ENCODE measurements at places on chromosomes 12 and 14.

DNA sequence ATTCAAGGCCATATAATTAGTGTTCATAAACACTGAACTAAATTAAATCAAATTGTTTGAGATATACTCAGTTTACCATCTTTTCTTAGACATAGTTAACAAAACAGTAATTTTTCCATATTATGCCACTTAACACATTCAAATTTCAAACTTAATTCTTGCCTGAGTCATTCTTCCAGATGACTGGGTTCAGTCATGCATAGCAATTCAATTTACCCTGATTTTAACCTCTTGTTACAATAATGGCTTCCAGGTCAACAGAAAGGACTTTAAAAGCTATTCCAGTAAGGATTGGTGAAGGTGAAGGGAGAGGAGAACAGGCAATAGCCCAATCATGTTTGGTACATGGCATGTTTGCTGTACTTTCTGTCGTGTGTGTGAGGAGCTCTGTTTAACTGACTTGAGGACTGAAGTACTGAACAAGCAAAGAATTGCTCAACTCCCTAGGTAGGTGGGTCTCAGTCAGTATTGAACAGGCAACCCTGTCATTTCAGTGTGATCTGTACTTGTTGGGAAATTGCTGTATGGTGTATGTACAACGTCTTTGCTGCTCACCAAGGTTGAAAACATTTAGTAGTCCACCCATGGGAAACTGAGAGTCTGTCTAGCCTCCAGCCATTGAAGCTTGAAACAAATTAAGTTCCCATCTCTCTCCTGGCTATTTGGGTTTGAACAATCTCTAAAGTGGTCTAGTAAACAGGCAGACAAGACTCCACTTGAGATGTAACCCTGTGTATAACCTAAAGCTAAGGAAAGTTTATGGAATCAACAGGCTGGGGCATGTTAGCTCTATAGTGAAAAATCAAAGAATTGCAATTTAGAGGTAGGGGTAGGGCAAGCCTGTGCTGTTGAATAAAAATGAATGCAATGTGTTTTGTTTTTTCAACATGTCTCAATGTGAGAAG, 327.2 kb downstream of the BTG1 start:
- no peak for DNase-seq

DNA sequence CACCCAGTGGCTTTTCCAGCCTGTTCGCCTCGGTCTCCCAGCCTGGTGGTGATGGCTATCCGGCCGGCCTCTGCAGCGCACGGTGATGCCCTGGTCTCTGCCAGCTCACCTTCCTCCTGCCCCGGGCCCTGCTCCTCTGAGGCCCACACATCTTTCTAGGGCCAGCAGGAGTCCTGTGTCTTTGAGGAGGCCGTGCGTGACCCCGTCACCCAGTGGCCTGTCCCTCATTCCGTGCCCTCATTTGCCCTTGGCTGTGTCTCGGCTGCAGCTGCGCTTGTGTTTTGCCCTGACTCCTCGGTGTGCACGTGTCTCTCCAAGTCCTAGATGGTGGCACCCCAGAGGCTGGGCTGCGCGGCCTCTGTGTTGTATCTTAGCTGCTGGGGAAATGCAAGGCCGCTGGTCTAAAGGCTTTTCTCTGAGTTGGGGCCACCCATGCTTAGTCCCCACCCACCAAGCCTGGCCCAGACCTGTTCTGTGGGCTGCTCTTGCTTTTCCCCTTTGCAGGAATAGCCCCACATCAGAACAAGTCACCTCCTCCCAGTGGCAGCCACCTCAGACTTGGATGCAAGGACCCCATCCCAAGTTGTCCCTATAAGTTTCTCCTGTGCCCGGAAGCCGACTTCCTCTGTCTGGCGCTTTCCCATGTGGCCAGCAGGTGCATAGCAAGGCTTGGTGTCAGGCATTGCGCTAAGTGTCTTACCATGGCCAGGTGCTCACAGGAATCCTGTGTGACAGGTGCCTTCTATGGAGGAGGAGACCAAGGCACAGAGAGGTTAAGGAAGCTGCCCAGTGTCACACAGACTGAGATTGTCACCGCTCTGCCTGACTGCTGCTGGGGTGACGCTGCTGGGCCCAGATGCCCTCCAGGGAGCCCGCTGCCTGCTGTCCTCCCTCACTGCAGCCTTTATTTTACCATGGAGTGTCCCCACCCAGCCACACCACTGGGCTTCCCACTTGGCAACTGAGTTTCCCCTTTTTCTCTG, 64.5 kb downstream of the TSPAN9 start:
- no peak for DNase-seq

DNA sequence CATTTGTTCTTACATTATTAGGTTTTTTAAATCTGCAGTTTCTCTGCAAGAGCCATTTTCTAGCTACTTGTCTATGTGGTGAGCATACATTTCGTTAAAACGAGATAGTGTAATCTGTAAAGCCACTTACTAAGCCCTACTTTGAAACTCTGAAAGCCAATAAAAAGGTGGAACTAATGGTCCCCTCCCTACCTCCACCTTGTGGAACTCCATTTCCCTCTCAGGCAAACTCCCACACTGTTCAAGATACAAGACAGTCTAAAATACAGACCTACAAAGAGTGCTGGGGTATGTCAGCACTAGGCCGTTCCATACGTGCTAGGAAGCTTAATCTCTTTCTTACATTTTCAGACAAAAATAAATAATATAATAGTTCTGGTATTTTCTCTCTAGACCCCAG, 74.1 kb downstream of the DUSP6 start:
- DNase-seq = no peak

- DNase-seq = no peak
Observed at GRCh38 chr14:68020493-68020892, 200.9 kb downstream of the RAD51B start.

GRCh38 chr12:75900781-75901254, 130.8 kb downstream of the PHLDA1 start:
- no peak for DNase-seq

GRCh38 chr12:85523197-85523596, 243.2 kb downstream of the ALX1 start:
- no peak for DNase-seq

DNA sequence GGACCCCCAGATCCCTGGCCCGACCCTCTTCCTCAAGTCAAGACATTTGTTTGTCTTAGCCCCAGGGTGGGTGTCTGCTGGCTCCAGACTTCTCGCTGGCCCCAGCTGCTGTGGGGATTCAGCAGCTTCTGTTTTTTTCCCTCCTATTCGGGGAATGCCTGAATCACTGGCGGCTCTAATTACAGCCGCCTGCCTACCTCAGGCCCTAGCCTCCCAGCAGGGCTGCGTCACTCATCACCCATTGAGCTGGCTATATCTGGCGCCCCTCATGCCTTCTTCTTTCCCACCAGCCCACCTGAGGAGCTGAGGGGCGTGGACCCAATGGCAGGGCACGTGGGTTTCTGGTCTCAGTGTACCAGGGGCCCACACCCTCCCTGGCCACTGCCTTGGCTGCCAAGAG, 10.1 kb downstream of the KRT80 start:
- no peak for DNase-seq

GRCh38 chr12:98893675-98894411, 248.8 kb downstream of the APAF1 start:
- DNase-seq = no peak

- DNase-seq = no peak
Observed at GRCh38 chr12:56271031-56271430, 4.3 kb downstream of the COQ10A start.

- no peak for DNase-seq
Observed at GRCh38 chr14:72559669-72560255, 334.1 kb downstream of the DPF3 start.

DNA sequence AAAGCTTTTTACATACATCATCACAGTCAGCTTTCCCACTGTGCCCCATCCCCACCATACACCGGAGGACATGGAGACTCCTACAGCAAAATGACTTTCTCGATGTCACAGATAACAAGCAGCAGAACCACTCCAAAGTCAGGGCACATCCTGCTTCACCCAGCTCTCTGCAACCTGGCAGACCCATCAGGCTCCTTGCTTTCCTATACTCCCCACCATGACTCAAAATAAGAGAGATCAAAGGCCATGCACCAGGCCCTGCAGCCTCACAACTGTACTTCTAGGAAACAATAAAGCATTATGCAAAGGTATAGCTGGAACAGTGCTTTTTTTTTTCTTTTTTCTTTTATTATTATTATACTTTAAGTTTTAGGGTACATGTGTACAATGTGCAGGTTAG, 187.4 kb downstream of the DPF3 start:
- DNase-seq = no peak

DNA sequence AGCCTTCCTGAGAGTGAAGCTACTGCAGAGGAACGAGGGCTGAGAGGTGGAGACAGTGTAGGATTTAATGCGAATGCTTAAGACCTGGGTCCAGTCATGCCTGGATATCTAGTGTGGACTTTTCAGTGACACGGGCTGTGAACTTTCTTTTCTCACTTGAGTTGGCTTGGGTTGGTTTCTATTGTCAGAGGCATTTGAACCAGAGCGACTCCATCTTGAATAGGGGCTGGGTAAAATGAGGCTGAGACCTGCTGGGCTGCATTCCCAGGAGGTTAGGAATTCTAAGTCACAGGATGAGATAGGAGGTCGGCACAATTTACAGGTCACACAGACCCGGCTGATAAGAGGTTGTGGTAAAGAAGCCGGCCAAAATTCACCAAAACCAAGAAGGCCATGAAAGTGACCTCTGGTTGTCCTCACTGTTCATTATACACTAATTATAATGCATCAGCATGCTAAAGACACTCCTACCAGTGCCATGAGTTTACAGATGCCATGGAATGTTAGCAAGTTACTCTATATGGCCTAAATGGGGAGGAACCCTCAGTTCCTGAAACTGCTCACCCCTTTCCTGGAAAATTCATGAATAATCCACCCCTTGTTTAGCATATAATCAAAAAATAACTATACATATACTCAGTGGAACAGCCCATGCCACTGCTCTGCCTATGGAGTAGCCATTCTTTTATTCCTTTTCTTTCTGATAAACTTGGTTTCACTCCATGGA, 34.2 kb upstream of the TMCC3 start:
- no peak for DNase-seq

DNA sequence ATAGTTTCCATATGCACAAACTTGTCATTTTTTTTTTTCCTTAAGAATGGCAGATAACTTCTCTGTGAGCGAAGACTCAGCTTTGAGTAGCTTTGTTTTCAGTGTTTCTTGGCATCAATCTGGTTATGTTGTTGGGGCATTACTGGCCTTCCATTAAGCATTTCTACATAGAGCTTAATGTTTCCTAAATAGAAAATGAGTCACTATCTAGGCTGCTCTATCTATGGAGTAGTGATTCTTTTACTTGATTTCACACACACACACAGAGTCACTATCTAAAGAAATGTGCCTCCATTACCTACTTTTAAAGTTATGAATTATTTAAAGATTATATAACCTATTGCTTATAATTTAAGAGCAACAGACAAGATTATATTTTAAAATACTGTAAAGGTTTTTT, 53.9 kb downstream of the TMEM260 start:
- no peak for DNase-seq

All from inflammatory macrophage (primary cell).